ENCODE measurements at places on chromosomes 11 and 22.

DNA sequence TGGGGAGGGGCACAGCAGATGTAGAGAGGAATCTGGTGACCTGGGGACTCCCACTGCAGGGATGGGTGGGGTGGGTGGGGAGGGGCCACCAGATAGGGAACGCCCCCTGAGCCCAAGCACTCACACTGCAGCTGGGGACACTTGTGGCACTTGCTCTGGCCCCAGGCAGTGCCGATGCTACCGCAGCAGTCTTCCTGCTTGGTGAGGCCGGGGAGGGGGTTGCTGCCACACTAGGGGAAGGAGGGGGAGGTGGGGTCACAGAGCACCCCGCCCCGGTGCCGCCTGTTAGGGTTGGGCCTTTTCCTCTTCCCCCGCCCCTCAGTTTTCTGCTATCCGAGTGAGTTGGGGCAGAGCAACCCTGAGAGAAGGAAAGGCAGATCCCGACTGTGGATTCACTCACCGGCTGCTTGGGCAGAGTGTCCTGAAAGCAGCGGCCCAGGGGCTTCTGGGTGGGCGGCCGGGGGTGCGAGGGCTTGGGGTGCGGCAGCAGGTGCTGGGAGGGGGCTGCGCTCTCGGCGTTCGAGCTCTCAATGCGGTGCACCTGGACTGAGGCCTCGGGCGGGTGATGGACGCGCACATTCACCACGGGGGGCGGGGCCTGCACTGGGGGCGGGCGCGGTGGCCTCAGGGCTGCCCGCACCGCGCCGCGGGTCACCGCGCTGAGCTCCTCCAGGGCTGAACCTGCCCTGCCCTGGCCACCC, 4.7 kb downstream of the LTBP3 start:
- DNase-seq = peak; percentile 73

DNA sequence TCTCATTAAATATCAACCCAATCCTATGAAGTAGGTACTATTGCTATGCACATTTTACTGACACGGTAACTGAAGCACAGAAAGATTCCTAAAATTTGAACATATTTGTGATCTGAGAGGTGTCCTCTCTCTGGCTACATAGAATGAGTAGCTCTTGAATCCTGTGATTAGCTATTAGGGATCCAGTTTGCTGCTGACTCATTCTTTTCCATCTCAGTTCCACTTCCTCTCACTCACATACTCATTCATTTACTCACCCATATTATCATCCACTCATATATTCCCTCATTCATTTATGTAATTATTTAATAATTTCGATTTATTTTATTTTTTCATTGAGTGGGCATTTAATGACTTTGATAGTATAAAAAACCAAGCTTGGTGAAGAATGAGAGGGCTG, 42.7 kb downstream of the OR5B17 start:
- DNase-seq = no peak

DNA sequence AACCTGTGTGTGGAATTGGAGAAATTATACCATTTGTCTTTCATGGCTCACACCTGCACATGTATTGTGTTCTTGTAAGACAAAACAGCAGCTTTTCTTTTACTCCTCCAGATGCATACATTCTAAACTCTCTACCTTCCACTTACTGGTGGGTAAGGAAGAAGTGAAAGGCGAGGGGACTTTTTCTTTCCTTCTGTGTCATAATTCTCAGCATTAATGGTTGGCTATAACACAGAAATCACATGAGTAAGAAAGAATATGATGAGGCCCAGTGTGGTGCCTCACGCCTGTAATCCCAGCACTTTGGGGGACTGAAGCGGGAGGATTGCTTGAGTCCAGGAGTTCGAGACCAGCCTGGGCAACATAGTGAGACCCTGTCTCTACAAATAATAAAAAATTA, 57.8 kb upstream of the SHANK2 start:
- DNase-seq = no peak

DNA sequence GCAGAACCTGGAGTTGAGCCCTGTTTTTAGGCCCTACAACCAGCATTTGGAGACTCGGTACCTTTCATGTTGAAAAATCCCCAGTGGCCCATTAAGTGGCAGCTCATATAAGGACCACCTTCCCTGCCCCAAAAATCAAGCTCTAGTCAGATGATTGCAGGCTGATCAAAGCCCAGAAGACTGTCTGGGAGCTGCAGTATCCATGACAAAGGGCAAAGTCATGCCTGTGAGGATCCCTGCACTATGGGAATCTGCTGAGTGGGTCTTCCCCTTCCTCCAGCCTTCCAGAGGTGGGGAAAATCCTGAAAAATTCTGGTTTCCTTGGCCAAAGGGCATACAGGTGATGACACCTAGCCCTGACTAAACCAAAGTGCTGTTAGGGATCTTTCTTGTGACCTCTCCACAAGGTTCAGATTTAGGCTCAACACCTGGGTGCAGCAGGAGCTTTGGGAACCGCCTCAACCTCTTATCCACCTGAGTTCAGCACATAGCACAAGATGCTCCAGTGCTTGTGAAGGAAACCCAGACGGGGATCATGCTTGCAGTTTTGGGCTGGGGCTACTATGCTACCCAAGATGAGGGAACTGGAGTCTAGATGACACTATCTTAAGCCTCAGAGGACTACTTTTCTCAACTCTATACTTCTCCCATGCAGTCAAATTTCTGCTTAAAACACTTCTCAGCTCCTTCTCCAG, 1.2 kb upstream of the TRIM3 start:
- DNase-seq = no peak

DNA sequence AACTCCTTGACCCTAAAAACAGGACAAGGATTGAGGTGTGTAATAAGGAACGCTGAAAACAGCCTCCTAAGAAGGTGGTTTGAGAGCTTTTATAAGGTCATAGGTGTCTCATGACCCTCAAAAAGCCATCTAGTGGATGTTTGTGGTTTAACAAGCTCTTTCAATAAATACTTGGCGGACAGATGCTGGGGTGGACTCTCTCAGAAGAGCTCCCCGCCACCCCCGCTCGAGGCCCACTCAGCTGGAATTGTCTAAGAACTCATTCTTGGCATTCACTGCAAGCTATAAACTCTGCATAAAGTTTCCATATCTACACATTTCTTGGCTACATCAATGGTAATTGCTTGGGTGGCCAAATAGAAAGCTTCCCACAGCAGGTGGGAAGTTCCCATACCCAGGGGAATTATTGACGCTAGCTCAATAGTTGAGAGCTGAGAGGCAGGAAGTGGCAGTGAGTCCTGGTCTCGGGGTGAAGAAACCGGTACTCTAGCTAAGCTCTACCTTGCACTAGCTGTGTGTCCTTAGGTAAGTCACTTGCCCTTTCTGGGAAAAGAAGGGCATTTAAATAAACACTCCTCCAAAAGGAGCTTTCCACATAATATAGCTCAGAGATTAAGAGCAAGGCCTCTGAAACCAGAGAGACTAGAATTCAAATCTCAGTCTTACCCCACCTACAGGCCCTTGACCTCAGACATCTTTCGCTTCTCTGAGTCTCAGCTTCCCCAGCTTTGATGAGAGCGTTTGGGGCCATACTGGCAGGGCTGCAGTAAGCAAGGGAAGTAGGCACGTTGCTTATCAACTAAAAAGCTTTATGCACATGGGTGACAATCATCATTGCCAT, 6.4 kb downstream of the MS4A15 start:
- DNase-seq = no peak

DNA sequence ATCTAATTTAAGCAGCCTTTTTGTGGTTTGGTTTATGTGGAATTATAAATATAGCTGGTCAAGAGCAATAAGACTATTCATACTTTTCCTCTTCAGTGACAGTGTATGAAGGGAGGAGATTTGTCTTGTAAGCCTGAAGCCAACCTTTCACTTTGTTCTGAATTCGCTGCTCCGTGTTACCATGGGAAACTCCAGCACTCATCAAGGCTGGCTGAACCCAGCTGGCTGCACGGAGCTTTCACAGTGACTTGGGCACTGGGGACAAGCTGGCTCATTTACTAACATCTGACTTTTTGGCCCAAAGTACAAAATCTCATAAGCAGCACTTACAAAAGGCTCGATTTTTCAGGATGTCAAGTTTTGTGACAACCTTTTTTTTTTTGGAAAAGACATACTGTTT, 120.4 kb upstream of the GRIA4 start:
- DNase-seq = no peak

DNA sequence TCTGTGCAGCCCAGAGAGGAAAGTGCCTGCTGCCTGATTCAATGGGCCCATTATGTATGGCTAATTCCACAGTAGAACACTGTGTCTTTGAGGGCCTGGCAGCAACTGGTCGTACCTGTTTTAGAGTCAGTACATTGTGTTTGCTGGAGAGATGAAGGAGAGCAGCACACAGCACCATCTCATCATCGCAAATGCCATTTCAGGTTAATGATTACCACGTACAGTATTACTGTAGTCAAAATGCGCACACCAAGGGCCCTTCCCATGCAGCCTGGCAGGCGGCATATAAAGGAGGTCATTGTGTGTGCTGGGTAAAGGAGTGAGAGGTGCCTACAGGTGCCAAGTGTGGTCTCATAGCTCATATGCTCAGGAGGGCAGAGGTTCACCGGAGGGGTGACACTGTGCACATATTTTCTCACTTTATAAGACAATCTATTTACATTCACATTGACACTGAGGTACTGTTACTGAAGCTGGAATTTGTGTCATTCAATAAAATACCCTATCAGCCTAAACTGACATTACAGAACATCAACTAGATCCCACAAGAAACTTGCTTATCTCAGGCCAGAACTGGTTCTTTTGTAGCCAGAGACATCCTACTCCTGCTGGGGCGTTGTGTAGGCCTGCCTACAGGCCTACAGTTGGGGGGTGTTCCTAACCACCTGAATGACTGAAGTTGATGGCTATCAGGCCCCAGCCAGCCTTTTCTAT, 90.4 kb downstream of the APIP start:
- no peak for DNase-seq

GRCh38 chr11:125173556-125173955, 9.0 kb downstream of the PKNOX2 start:
- no peak for DNase-seq

GRCh38 chr22:29186302-29186701, 19.4 kb upstream of the EMID1 start:
- DNase-seq = no peak
